ENCODE measurements at places on chromosomes 1 and 21.

GRCh38 chr1:27418326-27419185 lies 26.1 kb downstream of the GPR3 start:
- no peak for DNase-seq

DNA sequence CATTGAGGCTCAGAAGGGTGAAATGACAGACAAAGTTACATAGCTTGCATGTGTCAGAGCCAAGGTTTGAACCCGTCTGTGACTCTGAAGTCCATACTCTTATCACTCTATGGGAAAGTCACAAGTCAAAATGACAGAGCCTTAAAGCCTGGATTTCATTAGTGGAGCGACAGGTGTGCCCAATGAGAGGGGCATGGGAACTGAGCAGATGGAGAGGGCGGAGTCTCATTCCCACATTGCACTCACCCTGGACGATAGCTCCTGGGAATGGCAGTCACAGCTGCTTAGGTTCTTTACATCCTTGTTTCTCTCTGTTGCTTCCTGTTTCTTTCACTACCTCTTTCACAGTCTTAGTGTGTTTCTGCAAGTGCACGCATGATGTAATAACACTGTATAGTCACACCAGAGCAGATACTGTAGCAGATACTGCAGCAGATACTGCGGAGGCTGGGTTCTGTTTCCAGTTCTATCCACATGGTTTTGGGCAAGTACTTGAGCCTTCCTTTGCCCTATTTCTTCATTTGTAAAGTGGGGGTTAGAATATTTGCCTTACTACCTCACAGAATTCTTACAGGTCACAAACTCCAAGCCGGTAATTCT lies 127.2 kb downstream of the ZSCAN20 start:
- no peak for DNase-seq

DNA sequence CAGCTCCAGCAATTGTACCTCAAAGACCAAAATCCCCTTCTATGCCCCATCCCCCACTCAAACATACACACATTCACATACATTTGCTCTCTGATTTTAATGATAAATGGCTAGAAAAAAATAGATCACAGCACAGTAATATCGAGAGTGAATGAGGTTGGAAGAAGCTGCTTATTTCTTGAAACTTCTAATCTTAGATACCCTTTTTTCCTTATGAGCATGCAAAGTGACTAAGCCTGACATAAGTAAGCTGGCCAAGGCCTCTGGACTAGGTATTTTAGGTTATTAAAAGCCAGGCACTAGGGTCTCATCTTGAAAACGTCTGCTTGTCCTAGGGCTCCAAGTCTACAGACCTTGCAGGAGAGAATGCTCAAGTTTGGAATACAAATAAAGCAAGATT lies 133.6 kb downstream of the TGFBR3 start:
- DNase-seq = no peak

DNA sequence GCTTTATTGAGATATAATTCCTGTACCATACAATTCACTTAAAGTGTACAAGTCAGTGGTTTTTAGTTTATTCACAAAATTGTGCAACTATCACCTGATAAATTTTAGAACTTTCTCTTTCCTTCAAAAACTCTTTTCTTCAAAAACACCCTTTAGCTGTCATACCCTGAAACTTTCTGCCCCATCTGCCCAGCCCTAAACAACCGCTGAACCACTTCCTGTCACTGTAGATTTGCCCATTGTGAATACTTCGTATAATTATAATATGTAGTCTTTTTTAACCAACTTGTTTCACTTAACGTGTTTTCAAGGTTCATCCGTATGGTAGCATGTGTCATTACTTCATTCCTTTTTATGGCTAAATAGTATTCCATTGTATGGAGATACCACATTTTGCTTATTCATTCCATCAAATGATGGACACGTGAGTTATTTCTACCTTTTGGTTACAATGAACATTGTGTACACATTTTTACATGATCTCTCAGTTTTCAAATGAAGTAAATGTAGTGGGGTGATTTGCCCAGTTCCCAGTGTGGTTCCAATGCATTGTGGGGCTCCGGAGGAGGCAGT lies 37.9 kb downstream of the WNT4 start:
- DNase-seq = no peak

DNA sequence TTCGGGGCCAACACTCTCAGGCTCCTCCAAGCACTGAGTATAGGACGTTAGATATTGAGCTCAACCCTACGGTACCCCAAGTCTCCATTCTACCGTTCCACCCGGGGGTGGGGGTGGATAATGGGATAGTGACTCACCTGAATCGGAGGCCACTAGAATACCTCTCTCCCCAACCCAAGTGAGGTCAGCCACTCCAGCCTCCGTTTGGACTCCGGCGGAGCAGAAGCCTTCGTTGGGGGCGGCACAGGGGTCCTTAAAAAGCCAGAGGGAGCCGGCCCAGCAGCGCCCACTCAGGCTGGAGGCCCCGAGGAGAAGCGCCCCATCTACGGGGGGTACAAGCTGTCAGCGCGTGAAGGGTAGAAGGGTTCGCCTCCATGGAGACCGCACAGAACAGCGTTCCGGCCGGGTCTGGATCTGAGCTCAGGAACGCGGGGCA lies 556 bp downstream of the WDR77 start:
- no peak for DNase-seq

- DNase-seq = peak; percentile 21
These were observed 50.8 kb downstream of the HS2ST1 start for GRCh38 chr1:86965012-86965826.

- DNase-seq = no peak
These were observed 353.4 kb upstream of the AJAP1 start for GRCh38 chr1:4301007-4301406.

- DNase-seq = no peak
These were observed 167.1 kb upstream of the DAB1 start for GRCh38 chr1:57590978-57591377.

All from NCI-H1105 (cell line).